ENCODE measurements at places on chromosomes 12 and 14.

GRCh38 chr12:113247123-113248050, 26.1 kb downstream of the TPCN1 start:
- peak; percentile 58 for DNase-seq

- DNase-seq: no peak
Measured at GRCh38 chr12:10305411-10305810, 2.3 kb upstream of the KLRD1 start.

GRCh38 chr12:90000721-90001120, 292.1 kb upstream of the ATP2B1 start:
- no peak for DNase-seq

DNA sequence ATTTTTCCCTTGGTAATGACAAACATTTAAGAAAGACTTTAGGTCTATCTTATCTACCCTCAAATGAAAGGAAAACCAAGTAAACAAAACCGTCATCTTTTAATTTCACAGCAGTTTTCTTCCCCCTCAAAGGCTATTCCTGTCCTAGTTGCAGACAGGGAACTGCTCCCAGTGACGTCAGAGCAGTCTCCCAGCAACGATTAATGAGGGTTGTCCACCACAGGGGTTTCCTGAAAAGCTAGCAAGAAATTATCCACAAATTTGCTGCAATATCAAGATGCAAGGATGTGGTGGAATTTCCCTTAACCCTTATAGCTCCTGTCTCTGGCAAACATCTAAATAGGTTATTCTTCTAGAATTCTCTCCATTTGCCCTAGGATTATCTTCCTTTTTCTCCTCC, 89.1 kb upstream of the STAC3 start:
- DNase-seq: peak; percentile 49
